HS-27A (cell line): ENCODE measurements at places on chromosomes 2 and 18.
A peak's percentile ranks its signal among the peaks of the same experiment; 100 is the strongest.

DNA sequence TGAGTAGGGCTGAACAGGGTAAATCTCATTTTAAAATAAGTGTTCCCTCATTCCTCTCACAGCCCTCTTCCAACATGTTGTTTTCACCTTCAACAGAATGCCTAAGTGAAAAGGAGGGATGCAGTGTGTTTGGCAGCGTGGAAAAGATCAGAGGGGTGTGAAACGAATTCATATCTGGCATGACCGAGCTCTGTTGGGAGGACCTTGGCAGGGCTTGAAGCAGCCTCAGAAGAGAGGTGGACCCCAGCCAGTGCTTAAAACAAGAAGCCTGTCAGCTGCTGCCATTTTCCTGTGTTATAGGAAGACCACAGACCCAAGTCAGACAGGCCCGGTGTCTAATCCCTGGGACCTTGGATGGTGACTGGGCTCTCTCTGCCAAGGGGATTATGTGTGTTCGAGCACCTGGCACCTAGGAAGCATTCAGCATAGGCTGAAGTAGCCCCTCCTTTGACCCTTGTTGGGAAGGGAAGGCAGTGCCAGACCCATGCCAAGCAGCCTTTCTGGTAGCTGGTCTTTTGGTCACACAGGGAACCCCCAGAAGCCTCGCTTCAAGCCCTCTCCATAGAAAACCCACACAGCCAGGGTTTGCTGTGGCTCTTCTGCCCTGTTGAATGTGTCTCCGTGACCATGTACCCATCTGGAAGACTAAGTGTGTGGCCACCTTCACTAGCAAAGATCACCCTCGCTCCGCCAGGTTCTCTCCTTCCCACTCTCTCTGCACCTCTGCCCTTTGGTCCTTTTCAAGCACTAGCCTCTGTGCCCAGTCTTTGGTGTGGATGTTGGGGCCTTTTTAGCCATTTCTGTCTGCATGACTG is 87.5 kb upstream of the ST3GAL5 start:
- DNase-seq = no peak

GRCh38 chr2:11941201-11942177 is 195.1 kb downstream of the LPIN1 start:
- no peak for DNase-seq

DNA sequence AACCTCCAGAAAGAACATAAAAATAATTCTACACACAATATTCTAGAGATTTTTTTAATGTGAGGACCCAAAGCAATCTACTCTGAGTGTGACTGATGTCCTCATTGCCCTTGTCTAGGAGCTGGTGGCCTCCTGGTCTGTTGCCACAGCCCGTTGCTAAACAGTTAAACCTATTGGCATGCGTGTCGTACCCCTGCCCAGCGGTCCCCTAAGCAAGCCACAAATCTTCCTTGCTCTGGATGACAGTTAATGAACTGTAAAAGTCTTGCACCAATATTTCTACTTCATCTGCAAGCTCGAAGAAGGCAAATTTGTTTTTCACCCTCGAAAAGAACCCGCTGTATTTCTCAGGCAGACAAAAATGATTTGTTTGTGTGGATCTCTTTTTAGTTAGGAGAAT is 489.1 kb upstream of the MEX3C start:
- no peak for DNase-seq

DNA sequence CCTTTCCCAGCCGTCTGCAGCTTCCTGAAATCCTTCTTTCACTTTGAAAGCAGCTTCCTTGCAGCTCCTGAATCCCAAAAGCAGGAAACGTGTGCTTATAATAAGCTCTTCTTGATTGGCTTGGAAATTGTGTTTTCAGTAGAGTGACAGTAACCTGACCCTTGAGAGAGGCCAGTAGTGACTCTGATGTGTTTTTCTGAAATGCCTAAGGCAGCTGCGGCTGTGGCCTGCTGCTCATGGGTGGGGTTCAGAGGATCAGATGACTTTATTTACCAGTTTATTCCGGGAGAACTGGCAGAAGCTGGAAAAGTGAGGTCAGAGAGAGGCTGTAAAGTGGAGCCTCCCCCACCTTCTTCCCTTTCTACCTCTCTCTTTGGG is 31.9 kb upstream of the RPIA start:
- DNase-seq = peak; percentile 34

- no peak for DNase-seq
These were observed 12.7 kb upstream of the FHOD3 start for GRCh38 chr18:36284671-36285295.
